ENCODE measurements at places on chromosomes 3 and 15.

DNA sequence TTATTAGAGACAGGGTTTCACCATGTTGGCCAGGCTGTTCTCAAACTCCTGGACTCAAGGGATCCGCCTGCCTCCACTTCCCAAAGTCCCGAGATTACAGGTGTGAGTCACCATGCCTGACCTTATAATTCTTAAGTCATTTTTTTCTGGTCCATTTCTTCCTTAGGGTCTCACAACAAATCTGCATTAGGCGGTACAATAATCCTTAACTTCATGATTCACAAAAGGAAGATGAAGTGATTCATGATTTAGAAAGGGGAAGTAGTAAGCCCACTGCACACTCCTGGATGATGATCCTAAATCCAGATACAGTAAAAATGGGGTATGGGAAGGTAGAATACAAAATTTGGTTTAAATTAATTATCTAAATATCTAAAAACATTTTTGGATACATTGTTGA lies 45.0 kb upstream of the TKT start:
- DNase-seq, result no peak

GRCh38 chr15:63352808-63353207 lies 28.8 kb downstream of the CA12 start:
- no peak for DNase-seq

GRCh38 chr3:12188328-12188648 lies 29.6 kb upstream of the TIMP4 start:
- DNase-seq, result no peak

- DNase-seq, result no peak
Measured at GRCh38 chr3:159380891-159381290, 579.0 kb downstream of the MFSD1 start.

DNA sequence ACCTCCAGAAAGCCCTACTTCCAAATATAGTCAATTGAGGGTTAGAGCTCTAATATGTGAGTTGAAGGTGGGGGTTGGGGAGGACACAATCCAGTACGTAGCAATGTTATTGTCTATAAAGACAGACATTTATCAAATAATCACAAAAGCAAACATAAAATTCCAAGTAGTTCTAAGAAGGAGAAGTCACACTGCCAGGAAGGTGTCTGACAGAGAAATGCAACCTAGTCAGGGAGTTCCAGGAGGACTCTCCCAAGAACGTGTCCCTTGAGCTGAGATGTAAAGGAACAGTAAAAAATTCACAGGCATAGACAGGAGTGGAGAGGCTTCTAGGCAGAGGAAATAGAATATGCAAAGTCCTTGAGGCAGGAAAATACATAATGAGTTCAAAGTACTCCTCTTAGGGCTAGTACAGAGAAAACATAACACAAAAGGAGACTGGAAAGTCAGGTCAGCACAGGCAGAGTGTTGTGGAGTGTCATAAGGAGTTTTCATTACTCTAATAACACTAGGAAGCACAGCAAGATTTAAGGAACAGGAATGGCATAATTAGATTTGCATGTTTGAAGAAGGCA lies 277.6 kb upstream of the STT3B start:
- DNase-seq, result no peak

DNA sequence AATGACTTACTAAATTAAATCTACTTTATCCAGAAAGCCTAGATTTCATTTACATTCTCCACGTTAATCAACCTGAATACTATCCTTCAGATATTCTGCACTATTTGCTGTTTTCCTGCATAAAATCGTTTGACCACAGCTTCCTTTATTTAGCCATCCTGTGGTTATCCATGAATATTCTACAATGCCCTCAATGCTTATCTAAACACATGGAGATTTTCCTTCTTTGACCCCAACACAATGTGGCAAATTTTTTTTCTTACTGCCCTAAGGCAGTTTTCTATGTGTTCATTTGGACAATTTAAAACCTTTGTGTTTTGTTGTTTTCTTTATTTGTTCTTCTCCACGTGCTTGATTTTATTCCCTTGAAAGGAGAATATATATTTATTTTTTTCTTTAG lies 495.5 kb upstream of the ROBO1 start:
- no peak for DNase-seq

DNA sequence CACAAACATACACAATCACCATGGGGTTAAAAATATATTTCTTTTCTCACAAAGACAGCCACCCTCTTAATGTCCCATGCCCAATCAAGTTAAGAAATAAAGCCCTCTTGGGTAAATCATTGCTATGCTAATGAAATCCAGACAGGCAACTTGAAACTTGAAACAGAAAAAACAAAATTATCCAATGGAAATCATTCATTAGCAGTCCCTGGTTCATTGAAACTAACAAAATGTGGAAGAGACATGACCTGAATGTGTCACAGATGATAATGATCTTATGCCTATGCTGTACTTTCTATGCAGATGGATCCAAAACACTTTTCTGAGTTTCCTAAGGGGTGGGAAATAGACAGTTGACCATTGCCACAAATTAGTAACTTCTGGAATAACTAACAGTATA lies 983.7 kb downstream of the MCTP2 start:
- no peak for DNase-seq

DNA sequence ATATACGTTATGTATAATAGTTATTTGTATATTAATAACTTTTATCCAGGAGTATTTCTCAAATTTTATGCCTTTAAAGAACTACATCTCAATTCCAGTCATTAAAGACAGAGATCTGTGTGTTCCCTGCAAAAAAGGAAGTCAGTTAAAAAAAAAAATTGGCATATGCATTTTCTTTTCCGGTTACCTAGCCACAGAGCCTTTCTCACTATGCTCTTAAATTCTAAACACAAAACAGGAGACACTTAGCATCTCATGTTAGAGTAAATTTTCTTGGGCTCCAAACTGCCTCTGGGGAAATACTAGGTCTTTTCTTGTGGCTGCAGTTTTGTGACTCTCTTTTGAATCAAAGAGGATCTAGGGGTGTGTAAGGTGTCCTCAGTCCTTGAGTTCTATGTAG lies 105.9 kb downstream of the KCNH8 start:
- DNase-seq, result no peak

GRCh38 chr15:31162721-31163510 lies 61.4 kb upstream of the TRPM1 start:
- no peak for DNase-seq

DNA sequence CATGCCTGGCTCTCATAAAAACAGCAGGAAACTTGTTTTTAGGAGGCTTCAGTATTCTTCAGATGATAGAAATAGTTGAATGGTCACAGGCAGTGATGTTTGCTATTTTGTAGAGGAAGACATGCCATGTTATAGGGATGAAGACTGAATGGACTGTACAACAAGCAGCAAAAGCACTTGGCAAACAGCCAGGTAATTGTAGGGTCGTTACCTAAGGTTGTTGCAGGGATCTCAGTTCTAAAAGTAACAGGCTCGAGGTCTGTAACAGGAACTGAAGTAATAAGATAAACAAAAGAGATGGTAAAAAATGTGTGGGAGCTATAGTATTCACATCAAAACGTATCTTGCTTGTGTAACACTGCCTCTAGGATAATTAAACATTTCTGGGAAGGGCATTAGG lies 116.3 kb downstream of the TFG start:
- DNase-seq, result no peak

- DNase-seq, result no peak
Measured at GRCh38 chr3:170712336-170712735, 126.5 kb upstream of the SLC7A14 start.

GRCh38 chr3:42510325-42510724 lies 7.9 kb downstream of the VIPR1 start:
- no peak for DNase-seq

- DNase-seq, result no peak
Measured at GRCh38 chr3:81195478-81195877, 566.0 kb downstream of the GBE1 start.

GRCh38 chr15:46343196-46343935 lies 708.5 kb downstream of the SQOR start:
- no peak for DNase-seq

- DNase-seq, result no peak
Measured at GRCh38 chr3:171986757-171987518, 52.4 kb upstream of the FNDC3B start.

- DNase-seq, result no peak
Measured at GRCh38 chr3:51224283-51224682, 160.8 kb upstream of the MANF start.

DNA sequence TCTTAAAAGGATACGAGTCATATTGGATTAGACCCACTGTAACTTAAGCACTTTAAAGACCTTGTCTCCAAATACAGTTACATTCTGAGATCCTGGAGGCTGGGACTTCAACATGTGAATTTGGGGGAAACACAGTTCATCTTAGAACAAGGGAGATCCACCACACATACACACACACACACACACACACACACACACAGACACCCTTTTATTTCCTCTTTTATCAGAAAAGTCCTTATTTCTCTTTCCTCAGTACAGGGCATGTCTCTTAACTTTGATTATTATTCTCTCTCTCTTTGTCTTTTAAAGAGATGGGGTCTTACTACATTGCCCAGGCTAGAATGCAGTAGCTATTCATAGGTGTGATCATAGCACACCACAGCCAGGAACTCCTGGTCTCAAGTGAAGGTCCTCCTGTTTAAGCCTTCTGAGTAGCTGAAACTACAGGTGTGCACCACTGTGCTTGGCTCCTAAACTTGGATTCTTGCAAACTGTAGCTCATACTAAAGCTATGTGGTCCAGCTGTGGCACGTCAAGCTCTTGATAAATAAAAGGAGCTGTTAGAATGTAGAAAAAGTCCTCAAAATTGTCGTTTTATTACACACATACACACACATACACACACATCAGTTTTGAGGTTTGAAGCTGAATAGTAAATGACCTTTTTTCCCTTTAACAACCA lies 7.4 kb downstream of the GOLM2 start:
- no peak for DNase-seq

DNA sequence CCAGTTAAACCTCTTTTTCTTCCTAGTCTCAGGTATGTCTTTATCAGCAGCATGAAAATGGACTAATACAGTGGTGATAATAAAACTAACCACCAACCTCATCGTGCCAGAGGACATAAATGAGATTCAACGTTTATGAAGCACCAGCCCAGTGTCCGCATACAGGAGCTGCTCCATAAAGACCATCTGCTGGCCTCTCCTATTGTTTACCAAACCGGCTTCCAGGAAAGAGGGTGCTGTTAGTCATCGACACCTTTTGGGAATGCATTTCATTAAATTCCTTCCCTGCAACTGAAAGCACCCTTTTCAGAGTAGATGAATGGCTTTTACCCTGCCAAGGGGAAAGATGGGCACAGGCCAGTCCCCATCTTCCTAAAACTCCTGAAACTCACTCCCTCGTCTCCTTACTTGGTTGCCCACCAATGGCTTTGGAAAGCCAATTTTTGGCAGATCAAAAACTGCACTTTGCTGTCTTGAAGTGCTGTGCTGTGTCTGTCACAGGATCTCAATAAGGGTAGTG lies 122.1 kb downstream of the AQP9 start:
- DNase-seq, result no peak

DNA sequence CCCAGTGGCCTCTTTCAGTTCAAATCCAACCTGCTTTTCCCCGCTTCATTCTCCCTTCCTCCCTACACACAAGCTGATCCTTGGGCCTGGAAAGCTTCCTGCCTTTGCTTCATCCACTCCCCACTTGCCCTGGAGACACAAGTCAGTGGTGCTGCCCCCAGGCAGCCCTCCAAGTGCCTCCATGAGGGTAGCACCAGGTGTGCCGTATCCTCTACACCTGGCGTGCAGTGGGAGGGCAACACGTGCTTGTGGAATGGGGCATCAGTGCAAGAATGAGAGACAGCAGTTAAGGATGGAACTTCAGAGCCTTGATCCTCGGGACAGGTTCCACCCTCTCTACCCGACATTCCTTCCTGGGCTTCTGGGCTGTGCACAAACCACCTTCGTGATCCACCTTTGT lies 3.8 kb downstream of the ANPEP start:
- no peak for DNase-seq
